ENCODE measurements at places on chromosomes 16 and 17.

- DNase-seq, result no peak
Measured at GRCh38 chr16:63442246-63442645, 1406.0 kb upstream of the CDH8 start.

DNA sequence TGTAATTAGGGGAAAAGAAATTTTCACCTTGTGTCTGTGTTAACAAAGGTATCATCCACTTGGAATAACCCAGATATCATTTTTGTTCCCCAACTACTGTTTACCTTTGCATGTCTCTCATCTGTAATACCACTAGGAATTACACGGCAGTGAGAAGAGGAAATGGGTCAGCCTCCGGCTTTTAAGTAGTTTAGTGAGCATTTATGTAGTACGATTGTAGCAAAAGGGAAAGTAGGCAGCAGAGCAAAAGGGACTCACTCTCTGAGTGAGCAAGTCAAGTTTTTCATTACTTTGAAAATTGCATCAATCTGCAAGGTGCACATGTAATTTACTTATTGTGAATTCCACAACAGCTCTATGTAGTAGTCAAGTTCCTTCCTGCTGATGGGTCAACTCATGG, 11.2 kb downstream of the PHF12 start:
- no peak for DNase-seq

DNA sequence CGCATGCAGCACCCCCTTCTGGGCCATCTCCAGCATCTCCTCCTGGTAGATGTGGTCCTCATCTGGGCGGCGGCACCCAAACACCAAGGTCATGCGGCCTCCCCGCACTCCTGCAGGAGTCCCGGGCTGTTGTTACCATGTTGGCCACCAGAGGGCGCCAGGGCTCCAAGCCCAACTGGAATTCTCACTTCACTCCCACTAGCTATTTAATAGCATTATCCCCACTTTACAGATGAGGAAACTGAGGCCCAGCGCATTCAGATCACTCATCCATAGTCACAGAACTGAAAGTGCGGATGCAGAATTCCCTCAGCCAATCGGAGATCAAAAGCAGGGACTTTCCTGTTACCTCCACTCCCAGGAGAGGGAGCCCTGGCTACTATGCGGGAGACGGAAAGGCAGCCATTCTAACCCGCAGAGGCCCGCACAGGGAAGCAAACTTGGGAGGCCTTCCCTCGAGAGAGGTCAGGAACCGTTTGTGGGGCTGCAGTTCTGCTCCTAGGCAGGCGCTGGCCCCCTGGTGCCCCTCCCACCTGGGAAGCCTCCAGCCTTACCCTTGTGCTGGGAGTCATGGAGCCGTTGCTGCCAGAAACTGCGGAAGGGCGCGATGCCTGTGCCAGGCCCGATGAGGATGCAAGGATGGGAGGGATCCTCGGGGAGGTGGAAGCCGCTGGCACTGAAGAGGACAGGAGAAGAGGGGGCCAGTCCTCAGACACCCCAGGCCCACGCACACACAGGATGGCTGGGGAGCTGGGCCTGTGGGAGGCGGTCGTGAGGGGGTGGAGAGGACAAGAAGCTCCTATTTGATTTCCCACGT, 40.1 kb downstream of the NOS2 start:
- peak; percentile 44 for DNase-seq

DNA sequence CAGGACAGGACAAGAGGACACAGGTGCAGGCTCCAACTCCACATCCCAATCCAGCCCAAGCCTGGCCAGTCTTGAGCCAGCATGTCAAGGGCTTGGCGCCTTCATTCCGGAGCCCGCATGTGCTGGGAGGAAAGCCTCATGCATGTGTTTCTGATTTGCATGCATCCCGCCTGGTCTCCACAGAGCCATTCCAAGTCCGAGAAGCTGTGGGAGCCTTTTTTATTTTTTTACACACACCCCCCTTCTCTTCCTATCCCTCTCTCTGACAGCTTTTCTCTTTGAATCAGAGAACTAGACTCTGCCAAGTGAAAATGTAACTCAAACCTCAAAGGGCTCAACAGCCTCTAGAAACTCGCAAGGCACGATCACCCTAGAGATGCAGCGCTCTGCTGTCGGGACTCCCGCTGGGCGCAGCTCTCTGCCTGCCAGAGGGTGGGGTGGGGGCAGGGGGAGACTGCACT, 45.1 kb downstream of the NOG start:
- peak; percentile 51 for DNase-seq

- no peak for DNase-seq
Measured at GRCh38 chr16:57127037-57127763, 34.8 kb downstream of the CPNE2 start.

DNA sequence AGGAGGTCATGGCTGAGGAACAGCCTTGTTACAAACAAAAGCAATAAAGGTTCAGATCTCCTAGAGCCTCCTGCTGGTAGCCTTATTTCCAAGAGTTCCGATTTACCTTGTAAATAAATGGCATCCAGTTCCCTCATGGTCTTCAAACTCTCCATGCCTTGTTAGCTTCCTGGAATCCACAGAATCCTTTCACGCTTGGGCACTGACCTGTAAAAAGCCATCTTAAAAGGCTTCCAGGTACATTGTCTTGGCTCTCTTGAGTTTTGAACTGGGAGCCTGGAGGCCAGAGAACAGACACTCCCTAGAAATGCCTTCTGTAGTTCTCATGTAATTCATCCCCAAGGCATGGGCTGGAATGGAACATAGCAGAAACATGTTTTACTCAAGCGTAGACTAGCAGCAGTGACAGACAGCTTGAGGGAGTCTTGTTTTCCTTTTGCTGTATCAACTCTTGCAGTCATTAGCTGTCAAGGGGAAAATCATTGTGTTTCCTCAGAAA, 207.9 kb downstream of the SNX29 start:
- no peak for DNase-seq

GRCh38 chr16:85187002-85187401, 74.7 kb upstream of the CIBAR2 start:
- peak; percentile 89 for DNase-seq

- no peak for DNase-seq
Measured at GRCh38 chr17:75019710-75020109, 7.2 kb downstream of the MRPL58 start.

DNA sequence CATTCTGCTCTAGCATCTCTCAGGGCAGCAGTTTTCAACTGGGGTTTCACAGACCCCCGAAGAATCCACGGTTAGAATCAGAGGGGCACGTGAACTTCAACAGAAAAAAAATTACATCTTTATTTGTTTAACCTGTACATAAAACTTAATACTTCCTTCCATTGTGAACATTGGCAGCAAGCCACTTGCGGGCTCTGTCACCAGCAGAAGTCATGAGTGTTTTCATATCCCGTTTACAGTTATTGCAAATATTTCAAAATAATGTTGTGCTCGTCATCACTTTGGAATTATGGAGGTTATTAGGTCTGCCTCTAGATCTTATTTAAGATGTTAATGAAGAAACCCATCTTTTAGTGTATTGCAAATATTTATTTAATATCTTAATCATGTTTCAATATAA, 109.8 kb downstream of the SDR42E1 start:
- no peak for DNase-seq

GRCh38 chr17:12395733-12396354, 269.8 kb upstream of the MYOCD start:
- DNase-seq, result no peak

DNA sequence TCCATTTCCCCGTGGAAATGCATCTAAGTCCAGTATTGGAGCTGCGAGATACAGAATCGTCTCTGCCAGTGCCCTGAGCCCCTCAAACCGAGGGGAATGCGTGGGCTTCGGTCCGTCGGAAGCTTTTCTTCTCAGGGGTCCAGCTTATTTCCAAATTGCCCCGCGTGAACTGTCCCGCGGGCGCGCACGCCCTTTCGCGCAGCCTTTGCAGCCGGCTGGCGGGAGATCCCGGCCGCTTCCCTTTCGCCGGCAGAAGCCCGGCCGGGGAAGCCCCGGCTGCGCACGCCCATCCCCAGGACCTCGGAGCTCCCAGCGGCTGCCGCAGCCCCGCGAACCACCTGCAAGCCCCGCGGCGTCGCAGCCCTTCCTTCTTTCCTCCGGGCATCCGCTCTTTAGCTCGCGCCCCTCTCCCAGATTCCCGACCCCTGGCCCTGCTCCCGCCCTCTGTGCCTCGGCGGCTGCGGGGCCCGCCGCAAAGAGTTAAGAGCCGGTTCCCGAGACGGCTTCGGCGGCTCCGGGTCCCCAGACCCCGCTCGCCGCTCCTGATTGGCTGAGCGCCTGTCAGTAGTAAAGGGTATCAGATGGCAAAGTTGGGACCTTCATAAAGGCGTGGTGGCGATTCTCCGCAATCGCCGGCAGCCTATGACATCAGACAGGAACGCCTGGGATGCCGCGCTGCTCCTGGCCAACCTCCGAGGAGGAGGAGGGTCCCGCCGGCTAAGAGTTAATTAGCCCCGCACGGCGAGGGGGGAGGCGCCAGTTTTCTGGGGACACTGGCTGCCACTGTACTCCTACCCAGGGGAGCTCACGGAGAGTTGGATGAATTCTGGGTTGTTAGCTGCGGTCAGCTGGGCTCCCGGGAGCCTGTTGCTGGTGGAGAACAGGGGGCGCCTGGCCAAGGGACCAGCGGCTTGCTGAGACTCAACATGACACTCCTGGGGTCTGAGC, at the start of gene MYOCD:
MYOCD (plus strand) TSS at position 628 of the 948 bp plus-strand sequence; CDS start at position 927, 299 bp downstream.
- peak; percentile 29 for DNase-seq

- no peak for DNase-seq
Measured at GRCh38 chr17:71914812-71915211, 206.0 kb upstream of the SOX9 start.

- DNase-seq, result no peak
Measured at GRCh38 chr16:56457927-56458470, 6.6 kb downstream of the OGFOD1 start.

GRCh38 chr16:52707676-52708337, 160.9 kb upstream of the TOX3 start:
- no peak for DNase-seq

DNA sequence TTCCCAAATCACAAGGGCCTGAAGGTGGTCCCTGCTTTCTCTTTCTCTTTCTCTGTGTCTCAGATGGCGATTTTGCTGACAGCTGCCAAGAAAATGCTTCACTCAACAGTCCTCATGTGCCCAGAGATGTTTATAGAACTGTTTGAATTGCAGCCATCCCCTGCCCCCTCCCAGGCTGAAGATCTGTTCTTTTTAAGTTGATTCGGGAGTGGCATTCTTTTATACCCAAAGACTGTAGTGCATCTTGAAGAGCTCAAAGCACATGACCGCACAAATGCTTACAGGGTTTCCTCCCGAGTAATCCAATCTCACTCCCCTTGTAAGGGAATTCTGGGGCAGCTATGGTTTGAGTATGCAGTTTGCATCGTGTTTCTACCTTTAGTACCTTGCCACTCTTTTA, 75.7 kb downstream of the SEC14L1 start:
- DNase-seq, result no peak

- no peak for DNase-seq
Measured at GRCh38 chr17:80912476-80912875, 79.2 kb upstream of the CHMP6 start.

- no peak for DNase-seq
Measured at GRCh38 chr16:50377001-50377400, 8.2 kb upstream of the BRD7 start.

DNA sequence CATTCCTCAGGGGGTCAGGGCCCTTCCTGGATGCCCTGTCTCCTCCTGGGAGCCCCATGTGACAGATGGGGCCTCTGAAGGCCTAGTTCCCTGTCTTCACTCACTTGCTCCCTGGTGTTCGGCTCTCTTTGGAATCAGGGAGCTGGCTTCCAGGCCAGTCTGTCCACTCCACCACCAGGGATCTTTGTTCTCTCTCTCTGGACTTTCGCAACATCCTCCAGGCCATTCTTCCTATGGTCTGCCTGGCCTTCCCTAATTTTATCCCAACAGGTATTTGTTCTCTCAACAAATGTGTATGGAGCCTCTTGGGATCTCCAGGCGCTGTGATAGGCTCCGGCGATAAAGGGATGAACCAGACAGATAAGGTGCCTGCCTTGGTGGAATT, 286.4 kb downstream of the CPPED1 start:
- DNase-seq, result no peak

DNA sequence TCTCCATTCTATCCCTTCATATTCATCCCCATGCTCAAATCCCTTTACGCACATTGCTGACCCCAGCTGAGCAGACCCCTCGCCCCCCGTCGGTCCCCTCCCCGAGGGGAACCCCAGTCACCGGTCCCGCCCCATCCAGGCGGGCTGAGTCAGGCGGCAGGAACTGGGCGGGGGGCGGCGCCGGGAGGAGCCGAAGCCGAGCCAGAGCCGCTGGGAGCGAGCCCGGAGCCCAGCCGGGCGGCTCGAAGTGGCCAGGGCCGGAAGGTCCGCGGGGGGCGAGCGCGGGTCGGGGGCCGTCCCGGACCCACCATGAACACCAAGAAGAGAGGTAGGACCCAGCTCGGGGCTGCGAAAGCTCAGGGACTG, 8.6 kb downstream of the RIPOR1 start:
- peak; percentile 84 for DNase-seq

DNA sequence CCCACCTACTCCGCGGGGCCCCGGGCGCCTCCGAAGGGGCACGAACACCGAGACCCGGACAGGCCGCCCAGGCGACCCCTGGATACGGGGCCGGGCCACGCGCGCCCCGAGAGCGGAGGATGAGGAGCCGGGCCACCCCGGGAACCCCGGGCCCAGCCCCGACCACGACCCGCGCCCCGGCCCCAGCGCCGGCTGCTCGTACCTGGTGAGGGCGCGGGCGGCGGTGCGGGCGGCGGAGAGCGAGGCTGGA, 192 bp downstream of the FASN start:
- no peak for DNase-seq

GRCh38 chr16:64282181-64282580, 839.7 kb downstream of the CDH11 start:
- no peak for DNase-seq

- no peak for DNase-seq
Measured at GRCh38 chr17:38590988-38591758, 14.6 kb downstream of the SRCIN1 start.

GRCh38 chr16:61987474-61988012, 48.7 kb downstream of the CDH8 start:
- no peak for DNase-seq

DNA sequence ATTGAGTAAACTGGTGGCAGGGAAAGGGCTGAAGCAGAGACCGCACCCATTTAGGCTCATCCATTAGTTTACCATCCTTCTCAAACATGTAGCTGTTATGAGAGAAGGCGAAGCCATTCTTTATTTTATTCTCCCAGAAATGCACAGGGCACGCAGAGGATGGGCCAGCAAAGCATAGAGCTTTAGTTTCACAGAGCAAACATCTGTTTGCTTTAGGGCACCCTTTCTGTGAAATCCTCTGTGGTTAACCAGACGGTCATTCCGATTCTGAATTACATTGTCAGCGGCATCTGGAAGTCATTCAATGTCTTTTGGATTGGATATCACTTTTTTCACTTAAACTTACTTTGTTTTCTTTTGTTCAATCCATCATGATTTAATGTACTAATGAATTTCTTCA, 96.0 kb downstream of the TOX3 start:
- no peak for DNase-seq

GRCh38 chr17:50511058-50511457, 2.8 kb downstream of the MYCBPAP start:
- no peak for DNase-seq

- peak; percentile 87 for DNase-seq
Measured at GRCh38 chr17:73156166-73156840, 8.5 kb upstream of the SSTR2 start.

DNA sequence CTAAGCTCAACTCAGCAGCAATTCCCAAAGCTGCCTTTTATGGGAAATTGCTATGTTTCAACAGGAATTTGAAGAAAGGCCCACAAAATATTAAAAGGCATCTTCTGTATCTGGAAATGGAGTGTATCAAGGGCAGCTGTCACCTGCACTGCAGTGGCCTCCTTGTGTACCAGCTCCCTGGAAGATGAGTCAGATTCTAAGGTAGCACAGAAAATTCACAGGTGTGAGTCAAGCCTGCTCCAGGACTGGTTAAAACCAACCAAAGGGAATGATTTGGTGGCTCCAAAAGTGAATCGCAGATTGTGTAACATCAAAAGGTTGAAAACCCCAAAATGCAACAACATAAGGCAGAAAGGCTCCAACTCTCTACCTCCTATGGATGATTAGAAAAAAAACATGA, 296.4 kb downstream of the GRIN2A start:
- DNase-seq, result no peak

Measured in AG08395 (cell line).